ENCODE measurements at places on chromosomes 7 and 10.

- no peak for DNase-seq
Observed at GRCh38 chr10:63627881-63628296, 106.7 kb downstream of the REEP3 start.

DNA sequence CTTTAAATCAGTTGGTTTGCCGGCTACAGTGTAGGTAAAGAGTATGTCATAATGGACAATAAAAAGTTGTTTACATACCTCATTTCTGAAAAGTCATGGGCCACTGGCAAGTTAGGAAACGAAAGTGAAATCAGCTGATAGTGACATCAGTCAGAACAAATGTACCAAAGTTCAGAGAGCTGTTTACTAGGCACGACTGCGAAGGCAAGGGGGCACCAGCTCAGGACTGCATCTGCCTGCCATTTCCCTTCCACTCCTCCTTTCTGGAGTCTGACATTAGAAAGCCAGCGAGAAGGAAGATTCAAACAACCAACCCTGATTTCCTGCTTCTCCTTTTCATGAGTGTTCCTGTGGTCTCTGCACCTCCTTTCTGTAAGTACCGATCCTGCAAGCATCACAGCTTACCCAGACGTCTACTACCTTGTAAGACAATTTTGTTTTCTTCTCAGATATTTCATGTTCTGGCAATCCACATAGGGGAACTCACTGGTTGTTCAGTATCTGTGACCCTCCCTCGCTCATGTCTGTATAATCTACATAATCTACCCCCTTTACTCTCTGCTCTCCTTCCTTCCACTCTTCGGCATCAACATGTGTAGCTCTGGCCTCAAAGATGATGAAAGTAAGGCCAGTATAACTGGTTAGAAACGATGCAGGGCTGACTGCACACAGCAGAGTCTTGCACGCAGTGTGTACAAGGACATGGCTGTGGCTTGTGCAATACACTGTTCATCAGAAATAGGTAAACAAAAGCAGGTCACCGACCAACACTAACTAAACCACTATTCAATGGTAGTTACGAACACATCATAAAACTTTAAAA is at the start of gene TMEM140:
Gene TMEM140, plus strand, starts transcription at position 174 of the 823 bp plus-strand sequence. CDS start 16,370 bp downstream, outside the sequence.
- DNase-seq = peak; percentile 63

DNA sequence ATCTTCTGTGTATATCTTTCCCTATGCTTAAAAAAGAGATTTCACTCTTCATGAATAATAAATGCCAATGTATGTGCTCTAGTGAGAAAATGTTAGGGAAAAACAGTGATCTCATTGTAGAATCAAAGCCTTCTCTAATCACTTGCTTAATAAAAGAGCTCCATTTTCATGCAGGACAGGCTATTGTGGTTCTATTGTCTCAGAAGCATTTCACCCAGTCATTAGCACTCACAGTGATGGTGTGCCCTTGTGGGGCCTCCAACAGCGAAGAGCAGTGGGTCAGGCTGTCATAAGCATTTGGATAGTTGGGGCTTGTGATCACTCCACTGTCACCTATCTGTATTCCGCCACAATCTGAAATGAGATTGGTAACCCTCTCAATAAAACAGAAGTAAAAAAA is 83.9 kb upstream of the RSU1 start:
- no peak for DNase-seq

DNA sequence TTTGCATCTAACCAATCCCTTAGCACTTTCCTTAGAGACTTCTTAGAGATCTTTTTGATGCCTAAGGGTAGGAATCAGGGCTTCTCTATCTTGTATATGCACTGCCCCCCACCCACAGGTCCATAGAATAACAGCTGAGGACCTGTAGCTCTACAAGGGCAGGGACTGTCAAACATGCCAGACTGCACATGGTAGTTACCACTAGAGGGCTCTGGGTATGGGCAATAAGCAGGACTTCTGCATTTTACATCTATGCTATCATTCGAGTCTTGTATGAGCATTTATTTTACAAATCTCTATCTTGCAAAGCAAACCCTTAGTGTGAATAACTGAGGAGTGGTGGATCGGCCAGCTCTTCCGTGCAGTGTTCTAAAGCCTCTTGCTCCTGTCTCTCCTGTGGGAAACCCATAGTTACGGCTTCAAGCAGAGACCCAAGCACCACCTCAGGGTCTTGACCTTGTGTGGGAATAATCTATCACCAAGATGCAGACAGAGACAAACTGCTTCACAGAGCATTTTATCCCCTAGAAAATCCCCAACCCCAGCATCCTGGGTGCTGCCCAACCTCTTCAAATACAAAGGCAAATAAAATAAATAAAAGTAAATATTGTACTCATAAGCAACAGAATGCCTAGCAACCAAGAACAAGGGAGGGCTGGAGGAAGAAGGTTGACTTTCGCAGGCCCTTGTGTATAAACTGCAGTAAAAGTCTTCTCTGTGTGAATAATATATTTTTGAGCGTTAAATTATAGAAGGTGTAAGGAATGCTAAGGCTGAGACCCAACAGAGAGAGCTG is 219.3 kb downstream of the WDR11 start:
- no peak for DNase-seq

- peak; percentile 55 for DNase-seq
Observed at GRCh38 chr10:33334805-33335550, 511 bp upstream of the NRP1 start.

- DNase-seq = no peak
Observed at GRCh38 chr10:62016623-62017490, 115.4 kb downstream of the ARID5B start.

DNA sequence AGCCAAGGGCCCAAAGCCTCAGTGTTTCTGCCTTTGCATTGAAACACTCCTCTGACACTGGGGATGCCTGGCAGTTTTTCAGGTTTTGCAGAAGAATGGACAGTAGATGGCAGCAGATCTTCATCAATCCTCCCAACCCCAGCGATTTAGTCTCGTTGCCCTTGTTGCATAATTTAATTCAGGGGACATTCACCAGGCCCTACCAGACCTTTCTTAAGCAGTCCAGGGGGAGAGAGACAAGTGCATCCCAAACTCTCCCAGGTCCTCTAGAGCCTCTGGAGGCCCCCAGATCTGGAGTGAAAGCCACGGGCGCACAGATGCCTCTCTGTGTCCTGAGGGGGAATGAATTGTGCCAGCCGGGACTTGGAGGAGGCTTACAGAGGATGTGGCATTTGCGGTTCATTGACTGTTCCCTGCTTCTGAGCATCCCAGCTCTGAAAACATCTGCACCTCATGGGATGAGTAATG is 29.6 kb downstream of the MINDY4 start:
- no peak for DNase-seq

DNA sequence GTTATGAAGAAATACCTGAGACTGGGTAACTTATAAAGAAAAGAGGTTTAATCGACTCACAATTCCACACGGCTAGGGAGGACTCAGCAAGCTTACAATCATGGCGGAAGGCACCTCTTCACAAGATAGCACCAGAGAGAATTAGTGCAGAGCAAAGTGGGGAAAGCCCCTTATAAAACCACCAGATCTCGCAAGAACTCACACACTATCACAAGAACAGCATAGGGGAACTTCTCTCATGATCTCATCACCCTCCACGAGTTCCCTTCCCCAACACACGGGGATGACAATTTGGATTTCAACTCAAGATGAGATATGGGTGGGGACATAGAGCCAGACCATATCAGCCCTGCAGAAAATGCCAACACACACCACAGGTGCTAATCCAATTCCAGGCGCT is 218.7 kb downstream of the PARD3 start:
- DNase-seq = no peak
